ENCODE measurements at places on chromosomes 4 and X.
A peak's percentile ranks its signal among the peaks of the same experiment; 100 is the strongest.

DNA sequence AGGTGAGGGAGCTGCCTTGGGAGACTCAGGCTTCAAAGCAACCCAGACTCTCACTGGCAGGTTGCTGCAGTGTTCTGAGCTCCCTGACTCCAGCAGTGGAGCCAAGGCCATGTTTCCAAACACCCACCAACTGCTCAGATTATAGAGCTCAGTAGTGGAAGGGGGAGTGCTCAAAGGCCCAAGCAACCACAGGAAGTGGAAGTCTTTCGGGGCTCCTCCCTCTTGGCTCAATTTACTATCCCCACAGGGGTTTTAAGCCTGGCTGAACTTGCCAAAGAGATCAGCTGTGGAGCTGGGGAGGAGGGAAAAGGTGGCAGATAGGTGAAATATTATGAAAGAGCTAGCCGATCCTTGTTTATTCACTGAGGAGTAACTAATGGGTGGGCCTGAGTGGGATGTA is 82.5 kb downstream of the HPRT1 start:
- DNase-seq = peak; percentile 67

- DNase-seq = no peak
Observed at GRCh38 chrX:41478381-41478911, 31.3 kb downstream of the NYX start.

DNA sequence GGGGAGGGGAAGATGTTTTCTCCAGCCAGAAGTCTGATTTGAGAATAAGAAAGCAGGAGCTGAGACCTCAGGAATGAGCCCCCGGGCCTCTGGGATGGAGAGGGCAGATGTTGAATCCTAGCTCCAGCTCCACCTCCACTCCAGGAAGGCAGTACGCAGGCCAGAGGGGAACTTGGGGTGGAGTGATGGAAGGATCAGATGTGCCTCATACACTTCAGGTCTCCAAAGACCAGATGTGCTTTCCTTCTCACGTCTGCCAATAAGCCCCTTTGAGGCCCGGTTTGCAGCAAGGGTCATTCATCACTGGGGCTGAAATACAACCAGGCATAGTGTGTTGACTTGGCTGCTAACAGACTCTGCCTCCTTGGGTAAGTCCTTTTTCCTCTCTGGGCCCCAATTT is 28.1 kb downstream of the STARD8 start:
- DNase-seq = no peak

DNA sequence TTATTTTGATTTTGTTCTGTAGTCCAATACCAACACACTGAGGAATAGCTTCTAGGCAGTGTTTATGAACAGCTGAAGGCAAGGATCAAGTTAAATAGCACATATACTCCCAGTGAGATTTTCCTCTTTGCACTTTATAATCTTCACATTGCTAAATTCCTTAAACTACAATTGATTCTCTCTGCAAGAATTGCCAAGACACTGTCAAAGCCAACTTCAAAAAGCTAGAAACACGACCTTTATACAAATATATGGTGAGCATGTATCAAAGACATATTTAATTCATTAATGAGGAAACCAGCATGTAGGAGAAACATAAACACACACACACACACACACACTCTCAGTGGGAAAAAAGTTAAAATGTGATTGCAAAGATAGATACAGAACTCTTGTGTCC is 86.4 kb upstream of the FAM9C start:
- no peak for DNase-seq

GRCh38 chrX:120457766-120458180 is 11.3 kb downstream of the LAMP2 start:
- DNase-seq = peak; percentile 75

- no peak for DNase-seq
Observed at GRCh38 chr4:80614319-80614718, 278.8 kb downstream of the CFAP299 start.

DNA sequence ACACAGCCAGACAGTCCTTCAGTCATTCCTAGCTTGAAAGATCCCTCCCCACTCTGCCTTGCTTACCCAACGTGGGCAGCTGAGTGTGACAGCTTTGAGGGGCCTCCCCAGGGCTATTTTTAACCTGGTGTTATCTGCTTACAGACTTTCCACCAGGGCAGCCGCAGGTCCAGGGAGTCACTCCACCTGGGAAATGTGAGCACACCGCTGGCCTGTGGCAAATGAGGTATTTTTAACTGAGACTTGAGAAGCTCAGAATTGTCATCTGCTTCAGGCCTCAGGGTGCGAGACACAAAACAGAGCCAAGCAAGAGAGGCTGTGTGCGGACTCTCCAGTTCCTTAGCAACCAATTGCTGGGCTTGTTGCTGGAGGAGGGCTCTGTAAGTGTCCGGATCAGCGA is 13.0 kb downstream of the CORIN start:
- no peak for DNase-seq

GRCh38 chr4:41881981-41882624 is 53.1 kb upstream of the TMEM33 start:
- no peak for DNase-seq

GRCh38 chrX:118520216-118521206 is 24.9 kb downstream of the DOCK11 start:
- no peak for DNase-seq

- DNase-seq = no peak
Observed at GRCh38 chr4:157005193-157005592, 33.6 kb upstream of the PDGFC start.

GRCh38 chrX:106927023-106927422 is 6.8 kb downstream of the CLDN2 start:
- DNase-seq = no peak

- DNase-seq = no peak
Observed at GRCh38 chr4:3352941-3353594, 60.2 kb downstream of the RGS12 start.

DNA sequence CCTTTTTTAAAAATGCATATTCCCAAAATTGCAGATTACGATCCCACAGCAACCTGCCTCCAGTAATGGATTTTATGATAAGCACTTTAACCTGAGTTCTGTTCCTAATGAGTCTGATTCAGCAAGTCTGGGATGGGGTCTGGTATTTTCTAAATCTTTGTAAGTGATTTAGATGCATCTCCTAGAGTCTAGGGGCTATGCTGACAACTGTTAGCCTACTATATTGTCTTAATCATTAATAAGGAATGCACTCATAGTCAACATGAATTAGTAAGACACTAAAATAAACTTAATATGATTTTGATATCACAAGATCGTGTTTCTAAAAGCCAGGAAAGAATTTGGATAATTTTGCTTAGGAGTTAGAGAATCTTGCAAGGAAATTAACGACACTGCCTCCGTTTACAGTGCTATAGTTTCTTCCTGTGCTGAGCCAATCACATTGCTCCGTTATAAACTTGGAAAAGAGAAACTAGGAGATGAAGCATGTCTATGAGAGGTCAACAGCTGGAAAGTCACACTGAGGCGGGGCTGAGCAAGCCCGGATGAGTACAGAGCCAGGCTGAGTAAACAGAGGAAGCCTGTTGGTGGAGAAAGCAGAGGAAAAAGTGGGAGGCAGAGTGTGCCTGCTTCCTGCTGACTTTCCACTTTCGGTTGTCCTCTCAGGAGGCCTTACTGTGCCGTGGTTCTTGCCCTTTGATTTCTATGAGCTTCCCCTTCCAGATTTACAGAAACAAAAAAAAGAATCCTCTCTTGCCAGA is 5.4 kb downstream of the SCARB2 start:
- peak; percentile 69 for DNase-seq

- DNase-seq = no peak
Observed at GRCh38 chrX:4263030-4263803, 549.8 kb upstream of the PRKX start.

DNA sequence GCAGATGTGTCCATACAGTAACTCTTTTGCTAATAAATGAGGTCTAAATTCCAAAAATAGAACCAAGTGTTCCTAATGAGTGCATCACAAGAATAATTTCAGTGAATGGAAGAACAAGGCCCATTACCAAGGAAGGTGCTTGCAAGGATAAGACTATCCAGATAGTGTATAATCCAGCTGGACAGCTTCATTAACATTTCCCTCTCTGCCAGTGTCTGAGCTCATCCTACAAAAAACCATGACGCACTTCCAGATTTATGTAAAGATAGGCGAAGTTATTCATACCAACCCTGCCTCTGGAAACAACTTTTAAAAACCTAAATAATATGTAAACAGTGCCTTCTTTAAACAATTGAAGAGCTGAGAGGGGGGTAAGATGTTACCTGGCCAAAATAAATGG is 177.9 kb upstream of the STK26 start:
- no peak for DNase-seq

GRCh38 chrX:53195401-53195800 is 29.6 kb downstream of the KDM5C start:
- DNase-seq = no peak
